ENCODE measurements at places on chromosomes 7 and 10.

- DNase-seq, result no peak
Measured at GRCh38 chr7:15303357-15303756, 258.5 kb downstream of the AGMO start.

DNA sequence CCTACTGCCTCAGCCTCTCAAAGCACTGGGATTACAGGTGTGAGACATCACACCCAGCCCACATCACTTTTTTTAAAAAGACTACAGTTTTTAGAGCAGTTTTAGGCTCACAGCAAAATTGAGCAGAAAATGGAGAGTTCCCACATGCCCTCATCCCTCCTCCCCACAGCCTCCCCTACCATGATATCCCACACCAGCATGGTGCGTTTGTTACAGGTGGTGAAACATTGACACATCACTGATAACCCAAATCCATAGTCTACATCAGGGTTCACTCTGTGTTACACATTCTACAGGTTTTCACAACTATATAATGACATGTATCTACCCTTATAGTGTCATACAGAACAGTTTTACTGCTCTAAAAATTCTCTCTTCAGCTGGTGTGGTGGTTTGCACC lies 24.3 kb upstream of the TOMM7 start:
- DNase-seq, result no peak

DNA sequence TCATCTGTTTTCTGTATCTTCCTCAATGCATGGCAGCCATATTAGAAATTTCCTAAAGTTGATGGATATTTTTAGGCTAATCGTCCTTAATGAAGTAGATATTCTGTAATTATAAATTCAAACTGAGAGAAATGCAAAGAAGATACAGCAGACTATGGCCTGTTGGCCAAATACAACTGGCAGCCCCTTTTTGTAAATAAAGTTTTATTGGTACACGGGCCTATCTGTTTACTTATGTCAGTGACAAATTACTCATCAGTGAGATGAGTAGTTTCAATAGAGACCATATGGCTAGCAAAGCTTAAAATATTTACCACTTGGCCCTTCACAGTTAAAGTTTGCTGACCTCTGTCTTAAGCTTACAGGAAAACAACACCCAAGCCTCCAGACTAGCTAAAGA lies 112.3 kb downstream of the HTR7 start:
- no peak for DNase-seq

GRCh38 chr10:22321924-22322640 lies 1.2 kb downstream of the BMI1 start:
- peak; percentile 66 for DNase-seq

- DNase-seq, result no peak
Measured at GRCh38 chr7:39827571-39827970, 122.5 kb upstream of the CDK13 start.

- DNase-seq, result peak; percentile 77
Measured at GRCh38 chr7:26061678-26062603, 90.1 kb upstream of the NFE2L3 start.

GRCh38 chr10:97538411-97538810 lies 34.2 kb upstream of the ANKRD2 start:
- DNase-seq, result no peak

- peak; percentile 58 for DNase-seq
Measured at GRCh38 chr10:88216976-88217375, 353.6 kb downstream of the PTEN start.

DNA sequence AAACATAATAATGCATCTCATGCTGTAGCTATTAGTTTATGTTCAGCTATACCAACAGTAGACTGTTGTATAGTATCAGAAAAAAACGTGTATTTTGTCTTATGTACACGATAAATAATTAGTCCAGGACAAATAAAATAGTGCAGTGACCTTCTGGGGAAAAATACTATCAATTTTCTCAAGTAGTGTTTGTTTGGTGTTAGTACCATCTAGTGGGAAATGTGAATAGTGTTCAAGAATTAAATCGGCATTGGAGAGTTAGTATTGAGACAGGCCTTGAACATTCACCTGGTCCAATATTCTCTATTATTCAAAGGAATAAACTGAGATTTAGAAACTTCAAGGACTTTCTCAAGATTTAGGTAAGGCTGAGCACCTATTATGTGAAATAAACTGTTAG lies 21.7 kb upstream of the OR2A5 start:
- no peak for DNase-seq

- no peak for DNase-seq
Measured at GRCh38 chr10:34716958-34717357, 98.1 kb downstream of the PARD3 start.

Data from B cell (primary cell).